ENCODE measurements at places on chromosomes 6 and 20. TPM values are rescaled to one million over a fixed set of nuclear protein-coding genes. Genes with fewer than 3 reads are reported as not detected.

TREML2 gene
- not detected for total RNA-seq

PHACTR3 gene
- total RNA-seq = 5.2 TPM

EDN3 gene
- total RNA-seq = not detected

PNLDC1 gene
- 0.81 TPM for total RNA-seq

TBX18 gene
- total RNA-seq = 27.3 TPM

ENPP4 gene
- 0.36 TPM for total RNA-seq

All from hair follicle dermal papilla cell (primary cell).